ENCODE measurements at places on chromosomes 7 and 10.

- no peak for DNase-seq
These were observed 123.1 kb upstream of the PITRM1 start for GRCh38 chr10:3295582-3296151.

DNA sequence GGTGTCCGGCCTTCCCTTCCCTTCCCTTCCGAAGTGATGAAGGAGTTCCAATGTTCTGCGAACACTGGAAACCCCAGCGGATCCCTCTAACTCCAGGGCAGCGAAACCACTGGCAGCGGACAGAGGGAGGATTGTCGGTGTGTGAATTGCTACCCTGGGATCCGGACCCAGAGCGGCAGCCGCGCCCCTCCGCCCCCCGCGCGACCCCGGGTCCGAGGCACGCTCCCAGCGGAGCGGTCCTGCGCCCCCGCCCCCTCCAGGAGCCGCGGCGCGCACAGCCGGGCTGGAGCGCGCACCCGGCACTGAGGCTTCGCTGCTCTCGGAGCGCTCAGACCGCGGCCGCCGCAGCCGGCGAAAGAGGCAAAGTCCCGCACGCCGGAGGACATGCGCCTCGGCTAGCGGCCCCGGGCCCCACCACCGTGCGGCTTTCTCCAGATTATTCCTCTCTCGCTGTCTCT is at the start of gene PTPRZ1:
Gene PTPRZ1, plus strand, starts transcription at position 331 of the 458 bp plus-strand sequence. CDS start 339 bp downstream, outside the sequence.
- DNase-seq: no peak

DNA sequence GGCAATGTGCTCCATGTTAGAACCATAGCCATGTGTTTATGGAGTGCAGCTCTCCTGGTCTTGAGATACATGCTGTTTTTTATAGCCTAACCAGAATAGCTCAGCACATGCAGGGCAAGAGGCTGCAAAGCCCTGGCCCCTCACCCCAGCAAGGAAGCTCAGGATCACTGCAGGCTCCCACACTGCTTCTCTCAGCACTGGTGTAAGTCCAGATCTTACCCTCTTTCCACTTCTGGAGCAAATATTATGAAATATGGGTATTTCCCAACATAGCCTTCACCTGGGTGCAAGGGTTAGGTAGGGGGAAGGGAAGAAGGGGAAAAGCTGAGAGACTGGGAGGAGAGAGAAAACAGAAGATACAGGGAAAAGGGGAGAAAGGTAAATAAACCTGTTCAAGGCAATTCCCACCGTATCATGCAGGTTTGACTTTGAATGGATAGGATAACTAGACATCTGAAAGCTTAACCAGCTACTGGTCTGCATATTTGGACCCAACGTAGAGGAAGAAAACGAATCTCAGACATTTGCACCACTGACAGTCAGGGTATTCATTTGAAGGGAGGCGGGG is 19.7 kb downstream of the SKIDA1 start:
- DNase-seq: no peak

- DNase-seq: peak; percentile 10
These were observed 64.2 kb downstream of the PHYHIPL start for GRCh38 chr10:59240582-59241183.

- DNase-seq: peak; percentile 34
These were observed 770 bp downstream of the PLXNA4 start for GRCh38 chr7:132575419-132575981.

DNA sequence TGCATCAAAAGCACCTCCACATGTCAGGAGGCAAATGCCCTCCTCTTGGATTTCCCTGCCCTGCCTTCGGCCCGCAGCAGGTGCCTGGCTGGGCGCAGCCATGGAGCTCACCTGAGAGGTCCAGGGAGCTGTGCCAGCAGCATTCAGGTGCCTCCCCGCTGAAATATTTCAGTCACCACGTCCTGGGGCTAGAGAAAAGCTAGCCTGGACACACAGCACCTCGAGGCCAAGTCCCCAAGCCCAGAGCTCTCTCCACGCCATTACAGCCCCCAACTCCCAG is 102.7 kb downstream of the MAD1L1 start:
- DNase-seq: no peak

- no peak for DNase-seq
These were observed 71.9 kb downstream of the CFAP46 start for GRCh38 chr10:132870426-132870825.

- DNase-seq: no peak
These were observed 71.9 kb upstream of the CHST15 start for GRCh38 chr10:124165311-124165710.

- no peak for DNase-seq
These were observed 33.6 kb downstream of the HIPK2 start for GRCh38 chr7:139743967-139744767.

- peak; percentile 27 for DNase-seq
These were observed 18.0 kb downstream of the MACC1 start for GRCh38 chr7:20199015-20199737.

DNA sequence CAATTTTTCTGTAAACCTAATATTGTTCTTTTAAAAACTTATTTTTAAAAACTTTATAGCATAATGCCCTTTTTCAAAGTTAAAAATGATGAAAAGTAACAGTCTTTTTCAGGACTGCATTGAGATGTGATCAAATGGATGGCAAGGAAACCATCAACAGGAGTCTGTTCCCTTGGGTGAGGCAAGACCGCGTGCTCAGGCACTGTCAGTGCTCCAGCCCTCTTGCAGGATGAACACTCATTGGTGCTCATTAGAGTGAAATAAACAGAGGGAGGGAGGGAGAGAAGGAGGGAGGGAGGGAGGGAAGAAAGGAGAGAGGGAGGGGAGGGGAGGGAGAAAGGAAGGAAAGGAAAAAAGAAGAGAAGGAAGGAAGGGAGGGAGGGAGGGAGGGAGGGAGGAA is 145.7 kb upstream of the CHST15 start:
- DNase-seq: no peak

GRCh38 chr7:116576350-116577319 is 51.8 kb downstream of the CAV1 start:
- DNase-seq: no peak

- DNase-seq: no peak
These were observed 27.3 kb upstream of the WDFY4 start for GRCh38 chr10:48657416-48657815.

DNA sequence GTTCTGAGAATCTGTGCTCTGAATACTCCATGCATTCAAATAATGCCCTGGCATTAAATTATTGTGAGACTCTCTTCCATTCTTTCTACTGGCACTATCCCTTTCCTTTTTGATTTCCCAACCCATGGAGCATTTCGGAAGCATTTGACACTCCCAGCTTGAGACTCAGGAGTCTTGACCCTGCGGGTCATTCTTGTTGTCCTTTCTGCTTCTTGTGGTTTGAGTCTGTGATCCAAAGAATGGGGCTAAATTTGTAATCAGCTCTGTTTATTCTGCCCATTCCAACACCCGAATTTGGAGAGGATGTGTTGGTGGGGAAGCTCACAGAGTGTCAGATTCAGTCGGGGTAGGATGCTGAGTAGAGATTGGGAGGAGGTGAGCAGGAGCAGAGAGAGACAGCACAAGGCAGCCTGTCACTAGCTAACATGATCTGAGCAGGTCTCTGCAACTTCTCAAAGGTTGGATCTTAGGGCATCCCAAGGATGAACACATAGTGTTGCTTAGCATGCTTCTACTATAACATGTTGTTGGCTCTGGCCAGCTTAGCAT is 80.4 kb upstream of the BMPER start:
- DNase-seq: no peak
